CD8-positive, alpha-beta memory T cell (primary cell): ENCODE measurements at places on chromosomes 12 and 14. TPM values are rescaled to one million over a fixed set of nuclear protein-coding genes. Genes with fewer than 3 reads are reported as not detected.

Gene PRB2
- not detected for total RNA-seq

Gene ZFC3H1
- 37.5 TPM for total RNA-seq

Gene MMP19
- 0.29 TPM for total RNA-seq

Gene PLEKHH1
- total RNA-seq, result 0.77 TPM

Gene CBLN3
- total RNA-seq, result 7.4 TPM

Gene GZMH
- 131 TPM for total RNA-seq

Gene RD3L
- total RNA-seq, result not detected

Gene ASPG
- total RNA-seq, result not detected

Gene OTX2
- total RNA-seq, result not detected

Gene MARCHF9
- total RNA-seq, result 27.2 TPM

Gene GLIPR1L1
- total RNA-seq, result not detected

DNA sequence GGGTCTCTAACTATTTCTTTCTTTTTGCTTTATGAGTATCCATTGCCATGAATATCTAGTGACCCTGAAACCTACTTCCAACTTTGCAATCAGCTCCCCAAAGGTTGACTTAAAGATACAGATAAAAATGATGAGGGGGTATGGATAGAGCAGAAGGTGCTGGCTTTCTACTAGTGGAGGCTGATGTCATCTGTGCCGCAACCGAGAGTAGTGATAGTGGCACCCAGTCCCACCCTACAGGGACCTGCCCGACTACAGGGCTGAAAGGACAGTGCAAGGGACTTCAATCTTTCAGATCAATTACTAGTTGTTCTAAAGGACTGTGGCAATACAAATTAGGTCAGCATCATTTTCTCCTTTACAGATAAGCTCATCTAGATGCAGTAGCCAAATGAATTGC, 806.0 kb downstream of the VRK1 start:
- DNase-seq, result no peak
- peaks cover 66% of the 10 kb centered on the region for H3K4me1 ChIP-seq
- peak overlapping the region; percentile 12 for H3K27ac ChIP-seq
- H3K36me3 ChIP-seq, result no peaks in the 10 kb centered on the region
- H3K4me3 ChIP-seq, result peak overlapping the region; percentile 35
- no peaks in the 10 kb centered on the region for H3K27me3 ChIP-seq

DNA sequence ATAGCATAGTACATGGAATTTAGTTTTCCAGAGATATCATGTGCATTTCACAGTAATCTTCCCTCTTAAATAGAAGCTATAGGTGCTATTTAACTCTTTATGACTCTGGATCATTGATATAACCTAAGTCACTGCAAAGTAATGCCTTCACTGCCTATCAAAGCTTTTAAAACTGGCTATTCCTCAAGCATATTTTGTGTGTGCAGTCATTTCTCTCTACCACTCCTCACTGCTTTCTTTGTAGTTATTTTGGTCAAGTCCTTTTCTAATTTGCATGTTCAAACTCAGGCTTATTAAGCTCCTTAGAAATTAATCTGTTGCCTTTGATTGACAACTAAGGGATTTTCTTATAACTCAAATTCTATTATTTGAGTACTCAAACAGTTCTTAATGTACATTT, 79.4 kb upstream of the PLEKHG7 start:
- H3K36me3 ChIP-seq, result no peaks in the 10 kb centered on the region
- no peak overlapping the region for H3K27ac ChIP-seq
- H3K4me1 ChIP-seq, result no peaks in the 10 kb centered on the region
- H3K4me3 ChIP-seq, result no peak overlapping the region
- DNase-seq, result no peak

- DNase-seq, result no peak
- no peaks in the 10 kb centered on the region for H3K36me3 ChIP-seq
- H3K27me3 ChIP-seq, result no peaks in the 10 kb centered on the region
- H3K27ac ChIP-seq, result no peak overlapping the region
- H3K4me1 ChIP-seq, result no peaks in the 10 kb centered on the region
Observed at GRCh38 chr12:63888908-63889635, 44.6 kb downstream of the SRGAP1 start.

DNA sequence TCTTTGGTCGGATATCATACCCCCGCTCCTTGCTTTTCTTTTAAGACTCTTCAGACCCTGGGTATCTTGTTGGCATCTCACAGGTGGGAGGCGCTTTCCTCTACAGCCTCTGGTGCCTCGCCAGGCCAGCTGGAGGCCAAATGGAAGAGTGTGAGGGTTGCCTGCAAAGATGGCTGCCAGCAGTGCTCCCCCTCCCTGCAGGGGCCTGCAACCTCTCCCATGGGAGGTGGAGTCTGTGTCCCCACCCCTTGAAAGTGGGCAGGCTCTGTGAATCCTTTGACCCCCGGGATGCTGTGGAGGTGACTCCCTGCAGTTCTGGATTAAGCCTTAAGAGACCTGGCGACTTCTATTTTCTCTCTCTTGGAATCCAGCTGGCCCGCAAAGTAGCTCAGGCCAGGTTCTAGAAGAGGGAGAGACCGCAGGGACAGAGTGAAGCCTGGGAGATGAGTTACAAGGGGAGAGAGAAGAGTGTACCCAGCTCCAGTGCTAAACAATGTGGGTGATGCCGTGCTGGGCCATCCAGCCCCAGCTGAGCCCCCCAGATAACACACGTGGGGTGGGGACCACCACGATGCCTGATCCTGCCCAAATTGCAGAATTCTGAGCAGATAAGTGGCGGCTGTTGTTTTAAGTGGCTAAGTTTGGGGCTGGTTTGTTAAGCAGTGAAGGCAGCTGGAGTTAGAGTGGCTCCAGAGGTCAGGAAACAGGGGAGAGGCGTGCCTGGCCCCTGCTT, 37.9 kb upstream of the NCOR2 start:
- H3K4me1 ChIP-seq, result peaks cover 28% of the 10 kb centered on the region
- no peaks in the 10 kb centered on the region for H3K27me3 ChIP-seq
- no peak overlapping the region for H3K4me3 ChIP-seq
- no peak overlapping the region for H3K27ac ChIP-seq
- no peaks in the 10 kb centered on the region for H3K36me3 ChIP-seq

- peaks cover 26% of the 10 kb centered on the region for H3K4me1 ChIP-seq
- H3K36me3 ChIP-seq, result no peaks in the 10 kb centered on the region
- no peaks in the 10 kb centered on the region for H3K27me3 ChIP-seq
- H3K4me3 ChIP-seq, result peak overlapping the region; percentile 54
Observed at GRCh38 chr12:7961395-7962178, 25.6 kb upstream of the SLC2A3 start.

- no peak overlapping the region for H3K4me3 ChIP-seq
- H3K27me3 ChIP-seq, result no peaks in the 10 kb centered on the region
- H3K4me1 ChIP-seq, result no peaks in the 10 kb centered on the region
- H3K27ac ChIP-seq, result no peak overlapping the region
- H3K36me3 ChIP-seq, result no peaks in the 10 kb centered on the region
- no peak for DNase-seq
Observed at GRCh38 chr12:77236066-77236465, 170.7 kb upstream of the E2F7 start.

DNA sequence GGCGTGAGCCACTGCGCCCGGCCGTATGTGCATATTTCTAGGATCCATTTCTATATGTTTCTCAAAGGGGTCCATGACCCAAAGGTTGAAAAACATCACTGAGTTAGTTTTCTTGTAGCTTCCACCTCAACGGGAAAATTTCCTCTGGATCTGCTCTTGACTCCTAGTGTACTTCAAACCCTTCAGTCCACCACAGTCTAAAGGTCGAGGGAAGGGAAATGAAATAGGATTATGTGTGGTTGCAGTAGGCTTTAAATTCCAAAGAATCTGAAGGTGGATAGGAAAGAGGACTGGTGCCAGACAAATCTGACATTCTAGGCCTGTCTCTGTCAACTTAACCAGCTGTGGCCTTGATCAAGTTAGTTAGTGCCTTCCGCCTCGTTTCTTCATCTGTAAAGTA, 1.7 kb upstream of the SUOX start:
- H3K27me3 ChIP-seq, result no peaks in the 10 kb centered on the region
- H3K36me3 ChIP-seq, result peaks cover 36% of the 10 kb centered on the region
- H3K4me3 ChIP-seq, result no peak overlapping the region
- peaks cover 5% of the 10 kb centered on the region for H3K4me1 ChIP-seq
- no peak overlapping the region for H3K27ac ChIP-seq
- no peak for DNase-seq

- no peaks in the 10 kb centered on the region for H3K27me3 ChIP-seq
- H3K27ac ChIP-seq, result no peak overlapping the region
- H3K4me3 ChIP-seq, result no peak overlapping the region
- no peak for DNase-seq
- no peaks in the 10 kb centered on the region for H3K36me3 ChIP-seq
- peaks cover 20% of the 10 kb centered on the region for H3K4me1 ChIP-seq
Observed at GRCh38 chr14:105374389-105374788, 23.9 kb upstream of the TEX22 start.

GRCh38 chr12:117513353-117513752, 151.9 kb upstream of the NOS1 start:
- H3K36me3 ChIP-seq, result no peaks in the 10 kb centered on the region
- no peak overlapping the region for H3K4me3 ChIP-seq
- H3K27me3 ChIP-seq, result no peaks in the 10 kb centered on the region
- no peak for DNase-seq
- H3K4me1 ChIP-seq, result no peaks in the 10 kb centered on the region

DNA sequence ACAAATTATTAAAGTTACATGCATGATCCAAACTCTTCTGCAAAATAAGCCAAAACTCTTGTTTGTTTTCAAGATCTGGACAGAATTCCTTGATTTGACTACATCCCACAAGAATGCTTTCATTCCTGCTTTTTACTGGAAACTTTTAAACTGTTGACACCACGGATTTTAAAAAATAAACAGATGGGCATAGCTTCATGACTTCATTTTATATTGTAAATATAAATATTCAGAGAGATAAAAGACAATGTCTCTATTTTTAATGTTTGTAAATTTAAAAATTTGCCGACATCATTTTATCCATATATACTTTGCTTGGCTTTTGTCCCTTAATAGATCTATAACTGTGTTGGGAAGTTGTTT, 134.3 kb upstream of the DCN start:
- DNase-seq, result no peak
- H3K27ac ChIP-seq, result no peak overlapping the region
- no peak overlapping the region for H3K4me3 ChIP-seq
- H3K36me3 ChIP-seq, result no peaks in the 10 kb centered on the region
- no peaks in the 10 kb centered on the region for H3K4me1 ChIP-seq
- no peaks in the 10 kb centered on the region for H3K27me3 ChIP-seq

- no peaks in the 10 kb centered on the region for H3K36me3 ChIP-seq
- no peaks in the 10 kb centered on the region for H3K4me1 ChIP-seq
- no peaks in the 10 kb centered on the region for H3K27me3 ChIP-seq
Observed at GRCh38 chr12:99647453-99647852, at the start of gene GARIN6. GARIN6 (plus strand) TSS chr12:99647753; CDS start chr12:99648175, 422 bp downstream.

DNA sequence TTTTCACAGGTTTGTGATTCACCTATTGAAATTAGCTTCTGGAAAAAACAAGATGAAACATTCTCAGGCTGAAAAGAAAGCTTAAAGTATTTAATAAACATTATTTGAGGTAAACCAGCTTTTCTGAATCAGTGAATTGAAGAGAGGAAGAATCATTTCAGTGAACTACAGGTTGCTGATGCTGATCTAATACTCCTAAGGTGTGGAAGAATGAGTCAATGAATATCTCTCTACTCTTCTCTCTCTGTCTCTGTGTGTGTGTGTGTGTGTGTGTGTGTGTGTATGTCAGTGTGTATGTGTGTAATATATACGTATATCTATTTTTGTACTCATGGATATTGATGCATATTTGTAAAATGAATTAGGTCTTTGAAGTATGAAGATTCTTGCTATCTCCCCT, 312.2 kb downstream of the SSPN start:
- no peaks in the 10 kb centered on the region for H3K36me3 ChIP-seq
- no peaks in the 10 kb centered on the region for H3K27me3 ChIP-seq
- H3K4me3 ChIP-seq, result no peak overlapping the region
- DNase-seq, result no peak

GRCh38 chr12:69350002-69350626, 1.9 kb downstream of the LYZ start:
- H3K27ac ChIP-seq, result no peak overlapping the region
- no peak for DNase-seq
- H3K36me3 ChIP-seq, result no peaks in the 10 kb centered on the region
- no peak overlapping the region for H3K4me3 ChIP-seq

DNA sequence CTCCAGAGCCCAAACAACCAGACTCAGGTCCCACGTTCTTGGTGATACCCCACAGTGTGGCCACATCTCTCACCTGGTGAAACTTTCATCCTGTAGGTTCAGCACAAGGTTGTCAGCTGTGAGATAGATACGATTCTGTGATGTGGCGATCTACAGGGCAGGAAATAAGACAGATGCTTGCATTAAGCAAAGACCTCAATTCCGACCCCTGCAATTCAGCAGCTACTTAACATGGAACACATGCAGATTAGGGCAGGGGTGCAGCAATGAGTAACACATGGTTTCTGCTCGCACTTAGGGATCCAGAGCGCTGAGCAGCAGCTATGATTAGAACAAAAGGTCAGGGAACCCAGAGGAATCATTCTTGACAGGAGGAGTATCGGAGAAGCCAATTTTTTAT, 4.1 kb downstream of the PHB2 start:
- H3K36me3 ChIP-seq, result peaks cover 33% of the 10 kb centered on the region
- no peak for DNase-seq
- no peak overlapping the region for H3K27ac ChIP-seq
- H3K27me3 ChIP-seq, result no peaks in the 10 kb centered on the region

DNA sequence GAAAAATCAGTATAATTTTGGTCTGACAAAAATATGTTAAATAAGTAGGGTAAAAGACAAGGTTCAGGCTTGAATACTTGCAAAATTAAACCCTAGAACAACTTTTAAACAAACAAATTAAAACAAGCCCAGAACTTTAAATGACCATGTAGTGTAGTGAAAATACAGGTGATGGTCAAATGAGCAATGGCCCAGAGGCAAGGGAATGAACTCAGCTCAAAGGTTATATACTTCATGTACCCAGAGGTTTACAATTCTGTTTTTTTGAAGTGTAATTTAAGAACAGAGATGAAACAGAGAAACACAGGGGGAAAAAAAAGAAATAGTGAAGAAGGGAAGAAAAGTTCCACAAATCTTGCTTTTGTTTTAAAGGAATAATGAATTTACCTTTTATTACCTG, 949.2 kb downstream of the TRHDE start:
- no peak for DNase-seq
- no peaks in the 10 kb centered on the region for H3K27me3 ChIP-seq
- no peak overlapping the region for H3K27ac ChIP-seq
- H3K4me3 ChIP-seq, result no peak overlapping the region
- no peaks in the 10 kb centered on the region for H3K36me3 ChIP-seq
